Activated T-helper 1 cell treated with Interleukin-2 at 50 U/mL for 16 hours (primary cell): ENCODE measurements at places on chromosomes 1 and 21.
A peak's percentile ranks its signal among the peaks of the same experiment; 100 is the strongest.

DNA sequence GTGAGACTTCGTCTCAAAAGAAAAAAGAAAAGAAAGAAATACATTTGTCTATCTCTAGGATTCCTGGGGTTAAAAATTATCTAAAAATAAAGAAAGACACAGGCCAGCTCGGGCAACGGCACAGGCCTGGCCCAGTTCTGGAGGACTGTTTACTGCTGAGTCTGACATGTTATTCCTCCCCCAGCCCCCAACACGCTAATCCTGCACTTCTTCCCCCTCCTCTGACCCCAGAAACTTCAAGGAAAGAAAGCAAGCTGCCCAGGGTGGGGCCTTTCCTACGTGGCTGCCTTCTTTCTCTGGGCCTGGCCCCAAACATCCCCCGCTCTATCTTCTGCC, 40.0 kb downstream of the ACOT7 start:
- no peak for DNase-seq

DNA sequence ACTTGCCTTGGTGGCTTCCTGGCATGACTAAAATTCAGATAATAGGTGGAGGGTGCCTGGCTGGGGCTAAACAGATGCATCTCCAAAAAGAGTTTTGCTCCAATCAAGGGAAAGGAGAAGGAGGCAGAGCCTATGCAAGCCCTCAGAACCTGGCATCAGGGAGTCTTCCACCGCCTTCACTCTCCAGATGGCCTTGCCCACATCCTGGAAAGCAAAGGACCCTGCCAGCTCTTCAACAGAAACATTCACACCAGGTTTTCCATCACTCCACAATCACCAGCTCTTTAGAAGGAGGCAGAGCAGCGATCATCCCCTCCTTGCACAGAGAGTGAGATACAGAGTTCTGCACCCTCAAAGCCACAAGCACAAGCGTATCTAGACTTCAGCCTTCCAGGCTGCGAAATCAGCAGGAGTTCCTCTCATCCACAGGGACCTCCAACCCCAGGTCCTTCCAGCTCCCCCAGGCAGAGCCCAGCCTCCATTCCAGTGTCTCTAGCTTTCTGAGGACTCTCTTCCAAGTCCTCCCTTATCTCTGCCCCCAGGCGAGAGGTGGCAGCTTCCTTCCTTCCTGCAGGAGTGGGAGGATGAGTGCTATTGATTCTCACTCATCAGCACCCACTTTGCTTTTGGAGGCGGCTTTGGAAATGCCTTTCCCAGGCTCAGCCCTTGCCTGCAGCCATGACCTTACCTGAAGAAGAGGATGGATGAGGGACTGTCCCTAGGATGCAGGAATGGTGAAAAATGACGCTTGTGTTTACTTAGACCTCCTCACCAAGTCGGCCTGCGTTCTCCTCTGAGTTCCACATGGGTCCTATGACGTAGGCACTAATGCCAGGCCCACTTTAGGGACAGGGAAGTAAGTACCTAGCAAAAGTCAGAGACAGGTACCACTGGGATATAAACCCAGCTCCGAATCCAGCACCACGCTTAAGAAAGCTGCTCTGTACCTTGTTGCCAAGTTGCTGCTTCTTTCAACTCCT, 75.4 kb downstream of the RIPK4 start:
- no peak for DNase-seq

GRCh38 chr21:35349376-35350080, 300.4 kb upstream of the RUNX1 start:
- no peak for DNase-seq

- no peak for DNase-seq
Measured at GRCh38 chr1:107016376-107016978, 40.0 kb upstream of the PRMT6 start.

DNA sequence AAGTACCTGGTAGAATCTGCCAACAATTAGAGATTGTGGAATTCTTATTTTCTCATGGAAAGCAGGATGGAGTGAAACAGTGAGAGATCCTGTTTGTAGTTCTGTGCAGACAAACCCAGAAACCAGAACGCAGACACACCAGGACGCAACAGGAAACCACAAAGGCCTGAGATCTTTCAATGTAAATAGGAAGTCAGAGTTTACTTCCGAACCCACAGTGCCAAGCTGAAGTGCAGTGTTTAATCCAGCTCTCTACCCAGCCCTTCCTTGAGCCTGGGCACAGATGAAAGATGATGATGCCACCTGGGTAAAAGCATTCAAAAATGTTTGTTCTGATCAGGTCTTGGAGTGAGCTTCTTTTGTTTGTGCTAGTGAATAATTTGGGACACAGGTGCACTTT, 244.2 kb upstream of the HOOK1 start:
- DNase-seq, result peak; percentile 3

DNA sequence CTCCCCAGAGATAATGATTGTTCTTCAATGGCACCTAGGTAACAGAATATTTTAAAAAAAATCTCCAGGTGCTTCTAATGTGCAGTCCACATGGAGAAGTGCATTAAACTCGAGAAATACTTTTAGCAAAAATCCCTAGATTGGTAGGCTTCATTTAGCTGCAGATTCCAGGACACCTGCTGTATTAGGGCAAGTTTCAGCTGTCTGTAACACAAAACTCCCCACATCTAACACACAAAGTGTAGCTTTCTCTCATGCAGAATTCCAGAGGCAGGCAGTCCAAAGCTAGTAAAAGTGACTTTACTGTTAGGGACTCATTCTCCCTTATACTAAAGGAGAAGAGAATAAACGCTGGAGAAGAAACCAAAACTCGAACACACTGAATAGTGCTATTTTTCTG, 1414.3 kb upstream of the B3GALT2 start:
- no peak for DNase-seq

- no peak for DNase-seq
Measured at GRCh38 chr1:208857465-208857864, 613.3 kb upstream of the PLXNA2 start.

GRCh38 chr1:162180813-162181212, 111.3 kb downstream of the NOS1AP start:
- no peak for DNase-seq

DNA sequence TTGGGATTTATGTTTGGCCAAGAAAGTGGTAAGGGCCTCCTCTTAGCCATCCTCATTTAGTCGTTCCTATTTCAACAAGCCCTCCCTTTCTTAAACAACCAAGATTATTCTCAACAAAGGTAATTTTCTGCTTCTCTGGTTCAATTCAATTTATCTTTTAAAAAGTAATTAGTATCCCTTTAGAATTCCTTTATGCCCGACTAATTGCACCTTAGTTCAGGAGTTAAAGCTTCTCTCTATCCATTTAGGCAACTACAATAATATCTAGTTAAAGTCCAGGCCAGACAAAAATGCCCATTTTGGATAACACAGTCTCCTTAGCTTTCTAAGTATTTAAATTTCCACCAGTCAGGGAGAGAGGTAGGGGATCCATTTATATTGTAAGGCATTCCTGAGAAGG, 136.7 kb upstream of the MAGI3 start:
- DNase-seq, result no peak
